Mesendoderm (in vitro differentiated cells): ENCODE measurements at places on chromosomes 7 and 10.

- no peak overlapping the region for H3K27ac ChIP-seq
- no peaks in the 10 kb centered on the region for H3K36me3 ChIP-seq
- H3K27me3 ChIP-seq = no peaks in the 10 kb centered on the region
- no peak for DNase-seq
These were observed 234.3 kb upstream of the C7orf33 start for GRCh38 chr7:148356303-148356702.

DNA sequence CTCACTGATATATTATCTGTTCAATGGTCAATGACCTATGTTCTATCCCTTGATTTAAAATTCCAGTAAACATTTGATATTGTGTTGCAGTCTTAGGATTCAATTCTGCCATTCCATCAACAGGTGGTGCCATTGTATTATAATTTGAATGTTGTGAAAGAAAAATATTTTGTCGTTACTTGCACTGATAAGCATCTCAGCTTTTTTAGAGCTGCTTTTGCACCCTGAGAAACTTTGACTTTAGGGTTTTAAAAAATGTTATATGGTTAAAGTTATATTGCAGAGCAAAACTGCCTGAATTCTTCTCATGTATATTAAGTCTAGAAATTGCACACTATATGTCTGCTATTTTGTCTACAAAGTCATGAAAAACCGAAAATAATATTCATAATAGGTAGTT lies 18.8 kb upstream of the MINDY3 start:
- DNase-seq = peak; percentile 58
- H3K27me3 ChIP-seq = no peaks in the 10 kb centered on the region
- H3K4me3 ChIP-seq = no peak overlapping the region
- no peaks in the 10 kb centered on the region for H3K4me1 ChIP-seq
- H3K27ac ChIP-seq = no peak overlapping the region

GRCh38 chr7:34260279-34260678 lies 354.9 kb downstream of the BMPER start:
- no peak overlapping the region for H3K4me3 ChIP-seq
- no peaks in the 10 kb centered on the region for H3K36me3 ChIP-seq
- H3K4me1 ChIP-seq = no peaks in the 10 kb centered on the region
- H3K27ac ChIP-seq = no peak overlapping the region
- H3K27me3 ChIP-seq = no peaks in the 10 kb centered on the region
- DNase-seq = peak; percentile 38

DNA sequence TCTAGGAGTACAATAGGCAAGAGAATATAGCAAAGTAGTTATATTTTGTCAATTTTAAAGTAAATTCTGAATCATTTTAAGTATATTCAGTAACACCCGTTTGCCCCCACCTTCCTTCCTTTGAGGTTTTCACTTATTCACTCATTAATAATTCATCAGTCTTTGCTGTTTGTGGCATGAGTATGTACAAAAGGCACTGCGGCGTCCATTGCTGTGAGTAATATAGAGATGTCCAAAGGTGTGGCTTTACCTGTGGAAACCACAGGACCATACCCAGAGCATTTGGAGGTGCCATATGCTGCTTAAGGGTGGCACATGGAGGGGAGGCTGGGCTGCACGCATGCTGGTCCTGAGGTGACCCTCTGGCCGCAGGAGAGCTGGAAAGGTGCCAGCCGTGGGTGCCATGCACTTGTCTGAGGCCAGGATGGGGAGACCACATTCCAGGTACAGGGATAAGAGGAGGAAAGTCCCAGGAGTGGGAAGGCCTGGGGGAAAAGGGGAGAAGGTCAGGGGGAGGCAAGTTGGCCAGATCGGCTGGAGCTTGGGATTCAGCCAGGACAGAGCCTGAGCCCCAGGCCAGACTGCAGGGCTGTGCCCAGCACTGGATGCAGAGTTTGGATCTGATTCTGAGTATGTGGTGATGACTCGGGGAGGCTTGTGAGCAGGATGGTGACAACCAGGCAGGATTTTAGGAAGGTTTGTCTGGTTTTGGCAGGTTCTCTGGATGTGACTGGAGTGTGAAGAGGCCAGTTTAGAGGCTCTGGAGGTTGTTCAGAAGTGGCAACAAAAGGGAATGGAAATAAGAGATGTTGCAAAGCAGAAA lies 223.4 kb downstream of the MGMT start:
- DNase-seq = no peak
- H3K4me3 ChIP-seq = no peak overlapping the region
- H3K36me3 ChIP-seq = no peaks in the 10 kb centered on the region
